Coronary artery (tissue), 2 donors: ENCODE measurements at places on chromosomes 5 and 9.

DNA sequence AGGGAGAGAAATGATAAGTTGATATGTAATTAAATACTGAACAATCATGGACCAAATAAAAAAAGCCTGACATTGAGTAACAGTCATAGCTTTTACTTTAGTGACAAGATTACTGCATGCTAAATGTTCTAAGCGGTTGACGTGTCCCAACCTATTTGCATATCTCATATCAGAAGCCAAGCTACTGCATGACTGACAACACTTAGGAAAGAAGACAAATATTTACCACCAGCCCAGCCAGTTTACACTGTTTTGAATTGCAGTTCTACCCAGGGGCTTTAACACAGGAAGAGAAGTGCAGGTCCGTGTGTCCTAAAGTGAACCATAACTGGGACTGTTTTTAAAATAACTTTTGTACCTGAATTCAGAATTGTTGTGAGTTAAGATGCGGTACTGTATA lies 219.9 kb downstream of the PRDM9 start:
- DNase-seq: no peak

- DNase-seq: no peak
Measured at GRCh38 chr9:35933550-35934067, 24.3 kb downstream of the SPAAR start.

GRCh38 chr9:91660521-91660920 lies 236.9 kb upstream of the NFIL3 start:
- DNase-seq: no peak

DNA sequence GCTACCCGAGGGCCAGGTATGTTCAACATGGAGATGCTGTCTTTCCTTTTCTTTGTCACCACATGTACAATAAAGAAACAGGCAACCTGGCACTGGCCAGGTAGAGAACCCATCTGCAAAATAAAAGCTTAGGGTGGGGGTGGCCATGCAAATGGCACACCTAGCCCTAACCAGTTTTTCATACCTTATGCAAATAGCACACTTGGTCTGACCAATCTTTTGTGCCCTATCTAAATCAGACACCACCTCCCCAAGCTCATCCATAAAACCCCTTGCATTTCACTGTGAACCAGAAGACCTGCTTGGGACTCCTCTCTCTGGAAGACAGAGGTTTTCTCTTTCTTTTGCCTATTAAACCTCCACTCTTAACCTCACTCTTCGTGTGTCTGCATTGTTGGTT lies 33.9 kb downstream of the JAKMIP2 start:
- DNase-seq: no peak

DNA sequence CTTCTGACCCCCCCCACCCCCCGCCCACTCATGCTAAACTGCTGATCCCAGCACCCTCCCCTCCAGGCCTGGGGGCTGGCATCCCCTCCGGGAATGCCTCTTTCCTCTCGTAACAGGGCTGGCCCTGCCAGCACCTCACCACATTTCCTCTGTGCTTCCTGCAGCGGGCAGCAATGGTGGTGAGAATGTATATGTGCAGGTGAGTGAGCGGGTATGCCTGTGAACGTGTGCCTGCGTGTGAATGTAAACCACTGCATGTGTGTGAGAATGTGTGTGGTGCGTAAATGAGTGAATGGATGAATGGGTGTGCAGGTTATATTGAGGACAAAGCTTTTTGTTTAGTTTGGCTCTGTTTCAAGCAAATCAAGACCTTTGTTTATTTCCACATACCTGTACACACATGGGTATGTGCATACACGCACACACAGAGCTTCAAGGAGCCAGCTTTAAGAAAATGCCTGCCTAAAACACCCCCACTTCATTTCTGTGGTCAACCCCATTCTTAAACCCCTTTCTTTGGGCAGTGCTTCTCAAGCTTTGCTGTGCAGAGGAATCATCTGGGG lies 95.7 kb upstream of the SHB start:
- DNase-seq: no peak

DNA sequence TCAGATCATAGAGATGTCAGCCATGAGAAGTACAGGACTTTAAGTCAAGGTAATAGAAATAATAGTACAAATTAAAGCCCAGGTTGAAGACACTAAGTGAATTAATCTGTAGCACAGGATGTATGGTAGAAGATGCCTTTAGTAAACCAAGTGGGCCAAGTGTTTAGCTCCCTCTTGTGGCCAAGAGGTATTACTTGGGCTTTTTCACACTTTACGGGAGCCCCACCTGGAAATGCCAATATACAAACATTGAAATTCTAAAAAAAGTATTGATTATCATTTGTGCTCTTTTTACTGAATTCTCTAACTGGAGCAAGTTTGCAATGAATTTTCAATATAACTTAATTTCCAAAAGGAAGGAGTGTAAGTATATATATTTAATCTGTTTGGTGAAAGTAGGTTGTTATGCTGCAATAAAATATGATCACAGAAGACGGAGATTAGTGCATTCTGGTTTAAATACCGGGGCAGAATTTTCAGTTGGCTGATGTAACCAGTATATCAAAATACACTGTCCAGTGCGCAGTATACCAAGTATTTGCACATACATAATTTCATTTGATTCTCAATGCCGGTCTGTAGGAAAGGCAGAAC lies 84.7 kb downstream of the PARP8 start:
- DNase-seq: no peak

DNA sequence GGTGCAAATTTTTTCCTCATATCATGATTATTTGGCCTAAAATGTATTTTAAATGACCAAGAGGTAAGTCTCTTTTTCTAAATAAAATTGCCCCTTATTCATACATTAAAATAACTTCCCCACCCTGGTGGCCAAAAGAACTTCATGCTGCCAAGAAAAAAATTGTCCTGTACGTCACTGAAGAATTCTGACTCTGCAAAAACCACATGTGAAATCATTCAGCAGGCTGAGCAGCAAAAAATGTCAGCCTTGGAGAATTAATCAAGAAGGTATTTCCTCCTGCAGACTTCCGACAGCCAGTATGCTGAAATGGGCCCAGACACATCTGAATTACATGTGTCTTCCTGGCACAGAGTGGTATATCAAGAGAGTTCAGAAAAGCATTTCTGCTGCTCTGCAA lies 94.6 kb upstream of the HMHB1 start:
- no peak for DNase-seq

DNA sequence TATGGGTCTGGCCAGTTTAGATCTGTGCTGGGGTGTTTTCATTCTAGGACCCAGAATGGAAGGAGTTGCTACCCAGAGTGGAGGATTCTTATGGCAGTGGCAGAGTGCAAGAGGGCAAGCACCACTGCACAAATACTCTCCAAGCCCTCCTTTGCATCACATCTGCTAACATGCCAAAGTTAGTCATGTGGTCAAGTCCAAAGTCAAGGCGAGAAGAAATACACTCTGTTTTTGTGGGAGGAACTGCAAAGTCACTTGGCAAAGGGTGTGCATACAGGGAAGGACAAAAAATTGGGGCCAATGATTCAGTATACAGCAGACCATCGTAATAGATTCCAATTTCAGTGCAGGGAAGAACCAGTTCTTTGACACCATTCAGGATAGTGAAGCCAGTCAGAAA lies 43.9 kb upstream of the HMGCS1 start:
- DNase-seq: no peak

- no peak for DNase-seq
Measured at GRCh38 chr9:84846906-84847305, 177.4 kb downstream of the NTRK2 start.

DNA sequence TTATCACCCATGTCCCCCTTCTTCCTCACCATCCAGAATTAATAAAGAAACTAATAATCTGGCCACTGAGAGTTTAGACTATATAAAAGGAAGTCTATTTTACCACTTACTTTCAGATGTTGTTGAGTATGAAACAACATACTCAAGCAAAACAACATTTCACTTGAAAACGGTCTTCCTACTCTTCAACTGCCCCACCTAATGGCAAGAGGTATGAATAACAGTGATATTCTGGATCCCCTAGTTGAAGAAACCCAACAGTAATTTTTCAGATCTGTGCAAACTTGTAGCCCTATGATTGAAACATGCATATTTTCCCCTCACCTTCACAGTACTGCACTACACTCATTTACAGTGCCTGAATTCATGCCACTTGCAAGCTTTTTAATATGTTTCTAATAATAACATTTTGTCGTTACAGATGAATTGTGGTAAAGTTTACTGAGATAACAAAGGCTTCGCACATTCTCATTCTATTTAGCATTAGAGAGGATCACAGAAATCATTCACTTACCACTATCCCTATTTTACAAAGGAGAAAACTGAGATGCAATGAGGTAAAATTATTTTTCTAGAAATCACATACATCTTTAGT lies 267.9 kb upstream of the PDE4D start:
- DNase-seq: no peak

DNA sequence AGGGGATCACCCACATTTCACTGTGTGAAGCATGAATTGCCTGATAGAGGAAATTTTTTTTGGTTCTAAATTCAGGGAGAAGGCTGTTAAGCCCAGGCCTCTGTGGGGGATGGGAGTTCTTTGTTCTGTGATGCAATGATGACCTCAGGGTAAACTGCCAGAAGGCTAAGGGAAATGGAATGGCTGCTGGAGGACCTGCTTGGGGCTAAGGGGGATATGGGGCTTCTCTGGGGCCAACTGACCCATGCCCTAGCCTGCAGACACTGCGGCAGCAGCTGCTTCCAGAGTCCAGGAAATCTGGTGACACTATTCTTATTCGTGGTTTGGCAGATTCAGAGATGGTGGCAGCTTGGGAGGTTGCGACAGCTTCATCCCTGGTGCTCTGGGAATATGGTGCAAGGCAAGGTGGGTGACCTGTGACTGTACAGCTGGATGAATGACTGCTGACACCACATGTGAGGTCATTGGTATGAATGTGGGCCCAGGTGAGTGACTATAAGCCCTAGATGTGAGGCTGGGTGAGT lies 30.3 kb downstream of the VCP start:
- DNase-seq: no peak

DNA sequence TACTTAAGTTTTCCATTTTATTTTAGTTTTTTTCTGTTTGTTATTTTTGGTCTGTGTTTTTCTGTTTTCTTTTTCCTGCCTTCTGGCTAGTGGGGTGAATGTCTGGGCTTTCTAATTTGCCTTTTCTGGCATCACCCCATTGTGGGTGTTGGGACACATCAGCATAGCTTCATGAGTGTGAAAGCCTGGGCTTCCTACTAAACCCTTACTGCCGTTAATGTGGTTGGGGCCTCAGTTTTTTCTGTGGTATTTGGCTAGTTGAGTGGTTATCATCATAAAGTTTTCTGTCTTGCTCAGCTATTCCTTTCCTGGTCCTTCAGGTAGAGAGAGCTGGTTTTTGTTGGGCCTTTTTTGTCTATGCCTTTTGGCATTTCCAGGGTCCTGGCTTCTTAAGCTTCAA lies 21.4 kb downstream of the C5orf47 start:
- DNase-seq: no peak

DNA sequence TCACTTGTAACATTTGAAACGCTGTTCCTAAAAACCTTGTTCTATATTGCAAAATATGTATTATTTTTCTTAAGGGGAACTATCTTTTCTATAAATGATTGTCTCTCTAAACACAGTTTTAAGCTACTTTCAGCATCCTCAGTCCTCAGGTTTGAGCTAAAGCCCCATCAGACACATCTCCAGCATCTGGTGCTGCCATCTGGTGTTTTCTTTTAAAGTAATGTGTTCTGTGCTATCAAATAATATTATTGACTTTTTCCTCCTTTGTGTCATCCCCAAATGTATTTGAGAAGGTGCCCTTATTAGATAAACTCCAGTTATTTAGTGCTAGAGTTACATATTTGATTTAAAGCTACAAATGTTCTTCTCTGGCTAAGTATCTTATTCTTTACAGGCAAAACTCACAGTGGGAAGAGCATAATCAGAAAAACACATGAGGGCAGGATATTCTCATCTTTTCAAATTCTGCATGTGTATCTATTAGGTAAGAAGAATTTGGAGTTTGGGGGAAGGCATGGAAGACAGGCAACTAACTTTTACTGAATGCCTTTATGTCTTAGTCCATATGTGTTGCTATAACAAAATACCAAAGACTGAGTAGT lies 27.5 kb downstream of the ZNF474 start:
- DNase-seq: no peak

DNA sequence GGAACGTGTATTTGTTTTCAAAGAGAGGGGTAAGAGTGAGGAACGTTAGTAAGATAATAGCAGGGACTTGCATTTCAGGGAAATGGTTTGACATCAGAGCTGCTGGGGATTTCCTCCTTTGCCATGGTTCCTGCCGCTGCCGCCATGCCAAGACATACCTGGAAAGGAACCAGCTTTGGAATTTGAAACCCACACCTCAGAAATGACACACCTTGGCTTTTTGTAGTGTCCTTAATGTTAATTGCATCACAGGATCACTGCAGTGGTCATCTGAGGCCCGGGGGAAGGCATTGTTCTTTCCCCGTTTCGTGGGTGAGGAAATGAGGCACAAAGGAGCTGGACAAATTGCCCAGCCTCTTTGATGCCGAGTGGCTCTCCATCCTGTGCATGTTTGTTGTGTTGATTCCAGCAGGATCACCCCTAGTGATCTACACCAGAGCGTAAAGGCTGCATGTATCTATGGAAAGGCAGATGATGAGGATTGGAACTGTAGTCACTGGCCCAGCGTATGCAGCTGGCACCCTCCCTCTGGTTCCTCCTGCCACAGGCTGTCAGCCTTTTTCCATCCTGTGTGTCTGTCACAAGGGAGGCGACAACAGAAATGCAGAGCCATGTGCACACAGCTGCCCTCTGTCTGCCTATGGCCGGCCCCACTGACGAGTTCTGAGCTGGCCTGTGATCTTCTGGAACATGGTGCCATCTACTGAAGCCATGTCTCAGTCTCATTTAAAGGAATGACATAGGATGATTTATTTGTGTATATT lies 37.8 kb downstream of the SLC46A2 start:
- no peak for DNase-seq

- DNase-seq: no peak
Measured at GRCh38 chr5:172877466-172878260, 43.6 kb downstream of the ERGIC1 start.

- no peak for DNase-seq
Measured at GRCh38 chr9:137621131-137621757, 2.4 kb downstream of the EHMT1 start.

- no peak for DNase-seq
Measured at GRCh38 chr9:115396071-115396529, 278.1 kb upstream of the TNC start.

- DNase-seq: no peak
Measured at GRCh38 chr5:179330186-179330900, 14.9 kb downstream of the ADAMTS2 start.

- DNase-seq: no peak
Measured at GRCh38 chr9:108484468-108484867, 371.3 kb downstream of the ACTL7B start.

- DNase-seq: no peak
Measured at GRCh38 chr5:65910711-65911110, 15.7 kb upstream of the ERBIN start.

- no peak for DNase-seq
Measured at GRCh38 chr5:122130152-122130551, 806 bp downstream of the ZNF474 start.

DNA sequence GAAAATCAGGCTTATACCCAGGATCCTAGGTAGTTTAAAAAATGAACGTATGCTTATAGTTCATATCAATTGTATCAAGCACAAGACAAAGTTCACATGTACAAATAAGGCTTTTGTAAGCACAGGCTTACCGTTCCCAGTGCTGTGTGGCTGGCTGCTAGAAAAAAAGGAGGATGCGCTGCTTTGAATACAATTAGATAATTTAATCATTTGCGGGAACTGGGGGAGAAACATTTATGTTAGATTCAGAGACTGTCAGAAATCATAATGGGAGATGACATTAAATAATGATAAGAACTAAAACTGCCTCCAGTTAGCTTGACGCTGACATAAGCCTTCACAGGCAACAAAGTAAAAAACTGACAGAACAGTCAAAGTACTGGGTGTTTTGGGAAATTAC lies 93.2 kb downstream of the FNBP1 start:
- no peak for DNase-seq

GRCh38 chr5:113771483-113771882 lies 258.0 kb downstream of the YTHDC2 start:
- no peak for DNase-seq
